ENCODE measurements at places on chromosomes 2 and 18.

DNA sequence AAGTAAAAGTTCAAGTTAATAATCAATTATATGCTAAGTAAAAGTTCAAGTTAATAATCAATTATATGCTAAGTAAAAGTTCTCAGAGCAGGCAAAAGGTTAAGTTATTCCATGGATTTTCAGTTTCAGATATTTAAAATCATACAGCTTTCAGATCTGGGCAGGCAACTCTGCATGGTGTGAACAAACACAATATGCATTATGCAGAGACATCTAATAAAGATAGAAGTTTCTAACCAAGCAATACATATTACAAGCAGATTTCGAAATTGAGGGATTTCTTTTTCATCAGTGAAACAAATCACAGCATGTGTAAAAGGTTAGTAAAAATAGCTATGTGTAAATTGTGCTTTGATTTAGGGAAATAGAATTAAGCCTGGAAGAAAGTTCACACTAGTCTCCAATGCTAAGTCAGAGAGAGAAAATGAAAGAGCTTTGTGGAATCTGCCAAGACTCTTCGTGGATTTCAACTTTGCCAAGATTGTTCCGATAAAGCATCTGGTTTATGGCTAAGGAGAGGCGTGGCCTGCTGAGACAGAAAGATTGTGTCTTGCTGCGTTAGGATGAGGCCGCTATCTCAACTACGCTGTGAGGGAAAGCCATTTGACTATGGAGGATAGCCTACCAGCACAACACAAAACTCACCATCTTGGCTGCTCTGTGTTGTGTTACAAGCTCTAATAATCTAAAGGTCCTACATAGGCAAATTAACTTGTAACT lies 60.1 kb upstream of the SLC16A14 start:
- no peak for DNase-seq

DNA sequence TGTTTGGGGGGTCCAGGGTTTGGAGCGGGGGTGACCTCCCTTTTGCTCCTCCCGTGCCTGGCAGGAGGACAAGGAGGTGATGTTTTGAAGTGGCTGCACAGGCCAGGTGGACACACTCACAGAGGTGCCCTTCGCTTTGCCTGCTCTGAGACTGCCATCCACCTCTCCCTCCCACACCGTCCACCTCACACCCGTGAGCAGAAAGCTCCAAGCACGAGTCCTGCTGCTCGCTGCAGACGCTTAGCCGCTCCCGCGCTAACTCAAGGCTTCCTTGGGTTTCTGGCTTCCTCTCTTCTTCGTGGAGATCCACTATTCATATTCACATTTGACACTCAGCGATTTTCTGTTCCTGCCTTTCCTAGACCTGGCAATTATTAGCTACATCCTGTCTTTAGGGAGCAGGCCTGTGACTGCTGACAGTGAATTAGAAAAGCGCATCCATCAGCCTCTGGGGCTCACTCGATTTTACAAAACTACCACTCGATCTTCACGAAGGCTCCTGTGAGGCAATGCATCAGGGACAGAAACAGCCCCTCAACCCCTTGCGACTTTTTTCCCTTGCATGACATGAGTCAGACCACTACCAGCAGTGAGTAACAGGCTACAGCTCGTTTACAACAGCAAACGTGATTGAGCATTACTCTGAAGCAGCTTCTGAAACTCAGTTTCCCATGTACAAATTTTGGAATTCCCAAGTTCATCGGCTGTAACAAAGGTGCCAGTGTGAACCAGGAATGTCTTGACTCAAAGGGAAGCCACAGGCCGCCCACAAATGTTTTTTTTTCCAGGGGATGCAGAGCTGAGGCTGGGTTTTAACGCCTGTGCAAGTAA lies 238.7 kb upstream of the SOX11 start:
- no peak for DNase-seq

GRCh38 chr2:39142904-39143605 lies 22.2 kb upstream of the SOS1 start:
- DNase-seq = no peak

DNA sequence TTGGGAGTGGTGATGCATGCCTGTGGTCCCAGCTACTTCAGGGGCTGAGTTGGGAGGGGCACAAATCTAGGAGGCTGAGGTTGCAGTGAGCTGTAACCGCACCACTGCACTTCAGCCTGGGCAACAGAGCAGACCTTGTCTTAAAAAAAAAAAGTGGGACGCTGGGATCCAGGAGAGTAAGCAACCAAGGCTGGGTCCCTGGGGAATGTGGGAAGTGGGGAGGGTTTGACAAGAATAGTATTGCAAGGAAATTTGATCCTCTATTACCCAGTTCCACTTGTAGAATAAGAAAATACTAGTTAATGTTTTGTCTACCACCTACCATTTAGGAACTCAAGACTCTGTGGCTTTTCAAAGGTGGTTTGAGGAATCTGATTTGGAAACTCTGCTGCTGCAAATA lies 21.1 kb upstream of the DYTN start:
- no peak for DNase-seq

DNA sequence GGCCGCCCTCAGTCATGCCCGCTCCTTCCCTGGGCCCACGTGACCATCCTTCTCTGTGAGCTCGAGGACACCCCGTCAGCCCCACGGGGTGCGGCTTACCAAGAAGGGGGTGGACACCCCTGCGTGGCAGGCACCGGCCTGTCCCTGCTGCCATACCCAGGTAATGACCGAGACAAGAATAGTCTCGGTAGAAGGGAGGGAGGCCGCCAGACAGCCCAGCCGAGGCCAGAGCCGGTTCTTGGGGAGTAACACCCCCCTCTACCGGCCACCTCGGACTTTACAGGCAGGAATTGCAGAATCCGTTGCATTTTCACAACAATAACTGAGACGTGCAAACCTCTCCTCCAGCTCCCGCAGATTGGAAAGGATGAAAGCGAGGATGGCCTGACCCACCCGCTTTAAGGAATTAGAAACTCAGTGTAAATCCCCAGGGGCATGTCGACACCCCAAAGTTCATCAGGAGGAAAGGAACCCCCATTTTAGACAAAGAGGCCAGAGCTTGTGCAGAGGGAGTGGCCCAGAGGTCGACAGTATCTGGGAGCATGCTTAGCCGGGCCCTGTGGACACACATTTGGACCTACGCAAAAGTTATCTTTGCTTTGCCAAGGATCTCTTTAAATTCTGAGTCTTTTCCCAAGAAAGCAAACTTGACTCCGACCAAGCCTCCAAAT lies 60.1 kb upstream of the GLI2 start:
- no peak for DNase-seq

Measured in NCI-H146 (cell line).